ENCODE measurements at places on chromosomes 4 and X.
A peak's percentile ranks its signal among the peaks of the same experiment; 100 is the strongest.

DNA sequence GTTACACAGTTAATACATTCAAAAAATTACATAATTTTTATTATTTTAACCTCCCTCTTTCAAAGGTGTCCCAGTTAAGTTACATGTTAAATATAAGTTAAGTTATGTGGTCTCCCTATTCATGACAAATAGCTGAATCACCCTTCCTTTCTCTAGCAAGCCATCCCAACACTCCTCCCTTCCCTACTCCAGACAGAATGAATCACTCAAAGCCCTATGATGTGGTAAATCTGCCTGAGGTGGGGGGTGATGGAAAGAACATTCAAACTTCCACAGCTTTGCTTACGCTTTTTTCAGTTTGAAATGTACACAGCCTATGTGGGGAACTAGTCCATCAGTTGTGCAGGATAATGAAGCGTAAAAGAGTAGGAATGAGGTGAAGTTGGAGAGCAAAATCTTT is 90.2 kb downstream of the CXCL13 start:
- H3K27ac ChIP-seq: no peak overlapping the region
- no peak overlapping the region for H3K4me3 ChIP-seq
- no peaks in the 10 kb centered on the region for H3K27me3 ChIP-seq
- H3K36me3 ChIP-seq: no peaks in the 10 kb centered on the region

DNA sequence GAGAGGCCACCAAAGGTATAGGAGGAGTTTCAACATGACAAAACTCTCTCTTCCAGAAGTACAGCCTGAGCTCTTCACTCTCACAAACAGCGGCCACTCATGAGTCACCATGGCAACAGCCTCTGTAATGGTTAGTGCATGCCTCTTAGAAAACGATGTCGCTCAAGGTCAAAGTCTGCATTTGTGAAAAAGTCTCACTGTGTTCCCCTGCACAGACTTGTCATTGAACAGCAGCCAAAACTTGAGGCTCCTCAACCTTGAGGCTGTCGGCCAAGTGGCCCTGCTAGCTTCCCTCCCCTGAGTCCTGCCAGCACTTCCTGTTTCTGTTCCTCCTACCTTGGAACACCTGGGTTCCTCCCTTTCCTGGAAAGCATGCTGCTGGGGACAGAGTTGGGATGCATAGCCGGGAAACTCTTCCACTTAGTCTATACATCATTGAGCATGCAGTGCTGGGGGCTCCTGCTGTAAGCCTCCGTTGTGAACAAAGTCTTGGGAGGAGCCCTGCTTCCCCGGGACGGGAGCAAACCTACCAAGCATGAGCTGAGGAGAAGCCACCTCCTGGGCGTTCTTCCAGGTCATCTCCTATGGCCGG is 66.6 kb downstream of the ING2 start:
- no peaks in the 10 kb centered on the region for H3K4me1 ChIP-seq
- no peak overlapping the region for H3K27ac ChIP-seq
- no peaks in the 10 kb centered on the region for H3K36me3 ChIP-seq
- DNase-seq: no peak
- H3K27me3 ChIP-seq: no peaks in the 10 kb centered on the region
- H3K4me3 ChIP-seq: no peak overlapping the region

DNA sequence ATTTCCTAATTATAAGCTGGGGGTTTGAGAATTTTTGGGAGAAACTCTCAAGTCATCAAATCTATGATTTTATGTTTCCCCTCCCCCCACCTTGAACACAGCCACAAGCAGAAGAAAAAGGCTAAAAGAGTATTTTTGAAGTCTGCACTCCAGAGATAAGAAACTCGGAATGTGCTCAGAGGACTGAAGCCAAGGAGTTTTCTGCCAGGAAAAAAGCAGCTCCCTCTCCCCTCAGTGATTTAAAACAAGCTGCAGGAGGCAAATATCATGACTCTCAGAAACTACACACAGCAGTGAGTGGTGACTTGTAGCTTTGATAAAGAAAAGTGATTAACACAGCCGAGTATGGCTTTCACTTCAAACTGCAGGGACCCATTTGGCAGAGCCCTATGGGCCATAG is 800.2 kb upstream of the FTHL17 start:
- no peak overlapping the region for H3K27ac ChIP-seq
- no peaks in the 10 kb centered on the region for H3K27me3 ChIP-seq
- H3K36me3 ChIP-seq: no peaks in the 10 kb centered on the region
- H3K4me1 ChIP-seq: no peaks in the 10 kb centered on the region

DNA sequence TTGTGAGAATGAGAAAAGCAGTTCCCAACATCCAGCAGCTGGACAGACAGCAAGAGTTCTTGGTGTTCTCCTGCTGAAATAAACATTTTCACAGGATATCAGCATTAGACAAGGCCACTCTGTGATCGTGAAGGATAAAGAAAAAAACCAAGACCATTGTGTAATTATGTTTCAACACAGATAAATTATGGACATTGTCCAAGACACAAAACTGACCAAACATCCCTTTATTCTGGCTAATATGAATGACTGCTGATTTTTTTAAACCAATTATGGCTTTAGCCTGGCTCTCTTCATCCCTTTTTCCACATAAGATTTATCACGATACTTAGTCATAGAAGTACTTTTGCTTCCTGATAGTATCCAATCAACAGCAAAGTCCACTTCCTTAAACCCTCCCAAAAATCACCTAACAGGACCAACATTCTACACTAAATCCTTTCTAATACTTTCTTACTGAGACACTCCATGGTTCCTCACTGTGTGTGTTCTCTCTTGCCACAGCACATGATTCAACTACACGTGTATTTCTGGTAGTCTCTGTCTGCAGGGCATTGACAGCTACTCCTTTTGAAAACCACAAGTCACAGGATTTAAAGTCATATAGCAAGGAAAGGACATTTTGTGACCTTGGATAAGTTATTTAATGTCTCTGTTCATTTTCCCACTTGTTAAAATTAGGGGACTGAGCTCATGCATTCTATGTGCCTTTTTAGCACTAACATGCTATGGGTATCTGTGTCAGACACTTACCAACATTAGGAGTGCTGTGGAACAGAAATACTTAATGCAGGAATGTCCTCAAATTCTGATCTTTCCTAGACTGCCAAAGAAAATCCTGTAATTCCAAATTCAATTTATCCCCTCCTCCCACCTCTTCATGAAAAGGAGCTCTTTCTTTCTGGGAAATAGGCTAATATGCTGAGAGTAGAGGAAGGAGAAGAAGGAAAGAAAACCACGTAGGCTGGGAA is 137.2 kb upstream of the PGRMC2 start:
- H3K27ac ChIP-seq: no peak overlapping the region
- no peaks in the 10 kb centered on the region for H3K36me3 ChIP-seq
- DNase-seq: no peak
- no peaks in the 10 kb centered on the region for H3K27me3 ChIP-seq

DNA sequence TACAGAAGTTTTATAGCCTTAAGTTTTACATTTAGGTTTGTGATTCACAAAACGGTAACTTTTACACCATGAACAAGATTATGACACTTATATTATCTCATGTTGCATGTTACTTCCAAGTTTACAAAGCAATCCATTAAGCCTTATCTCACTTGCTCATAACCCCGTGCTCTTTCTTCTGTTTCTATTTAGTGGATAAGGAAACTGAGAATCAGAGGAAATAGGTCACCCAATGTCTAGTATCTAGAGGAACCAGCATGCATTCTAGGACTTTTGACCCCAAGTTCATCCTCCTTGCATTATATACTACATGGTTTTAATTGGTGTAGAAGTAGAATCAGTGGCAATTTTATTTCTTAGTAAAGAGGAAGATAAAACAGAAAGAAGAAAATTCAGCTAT is 67.0 kb upstream of the ANXA3 start:
- DNase-seq: no peak
- H3K27me3 ChIP-seq: no peaks in the 10 kb centered on the region
- no peaks in the 10 kb centered on the region for H3K4me1 ChIP-seq
- H3K36me3 ChIP-seq: no peaks in the 10 kb centered on the region
- H3K4me3 ChIP-seq: no peak overlapping the region
- no peak overlapping the region for H3K27ac ChIP-seq

DNA sequence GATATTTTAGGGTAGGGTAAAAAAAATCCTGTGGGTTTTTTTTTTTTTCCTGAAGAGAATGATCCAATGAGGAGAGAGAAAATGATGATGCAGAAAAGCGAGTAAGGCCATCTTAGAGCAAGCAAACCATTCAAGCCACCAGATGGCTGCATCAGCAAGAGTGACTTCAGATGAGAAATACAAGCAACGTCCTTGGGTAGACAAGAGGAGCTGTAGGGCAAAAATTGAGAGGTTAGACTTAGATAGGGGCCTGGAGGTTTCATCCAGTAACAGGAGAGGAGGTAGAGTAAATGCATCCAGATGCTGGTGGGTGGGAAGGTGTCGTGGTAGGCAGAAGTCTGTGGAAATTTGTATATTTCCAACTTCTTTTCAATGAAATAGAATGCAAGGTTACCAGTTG is 14.6 kb downstream of the FTHL17 start:
- H3K27me3 ChIP-seq: no peaks in the 10 kb centered on the region
- no peak overlapping the region for H3K27ac ChIP-seq
- no peaks in the 10 kb centered on the region for H3K36me3 ChIP-seq
- H3K4me3 ChIP-seq: no peak overlapping the region

- H3K27ac ChIP-seq: no peak overlapping the region
- H3K27me3 ChIP-seq: no peaks in the 10 kb centered on the region
- no peak for DNase-seq
- no peaks in the 10 kb centered on the region for H3K36me3 ChIP-seq
Observed at GRCh38 chr4:25938366-25938765, 24.3 kb downstream of the SMIM20 start.

- DNase-seq: no peak
- H3K27ac ChIP-seq: no peak overlapping the region
- no peak overlapping the region for H3K4me3 ChIP-seq
- H3K4me1 ChIP-seq: no peaks in the 10 kb centered on the region
- H3K36me3 ChIP-seq: no peaks in the 10 kb centered on the region
Observed at GRCh38 chrX:14564058-14564457, 34.7 kb downstream of the GLRA2 start.

GRCh38 chr4:163611784-163612445 is 117.4 kb downstream of the TMA16 start:
- H3K4me3 ChIP-seq: no peak overlapping the region
- no peaks in the 10 kb centered on the region for H3K4me1 ChIP-seq
- peak overlapping the region; percentile 18 for H3K27ac ChIP-seq
- H3K27me3 ChIP-seq: no peaks in the 10 kb centered on the region
- no peak for DNase-seq
- H3K36me3 ChIP-seq: no peaks in the 10 kb centered on the region

DNA sequence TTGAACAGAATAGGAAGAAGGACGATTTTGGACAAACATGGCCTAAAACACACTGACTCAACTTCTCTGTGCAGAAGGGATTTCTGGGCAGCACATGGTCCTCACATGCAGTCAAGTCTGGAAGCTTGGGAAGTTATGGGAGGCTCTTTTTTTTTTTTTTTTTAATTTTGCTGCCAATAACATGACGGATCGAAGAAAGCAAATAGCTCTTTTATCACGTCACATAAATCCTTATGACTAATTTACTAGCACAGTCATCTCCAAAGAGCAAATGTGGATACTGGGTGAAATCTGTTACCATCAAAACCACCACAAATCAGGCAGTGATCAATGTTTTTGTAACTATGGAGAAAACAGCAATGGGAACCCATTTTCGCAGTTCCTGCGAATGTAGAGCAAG is 193.3 kb upstream of the FAM9B start:
- H3K4me1 ChIP-seq: no peaks in the 10 kb centered on the region
- no peak overlapping the region for H3K27ac ChIP-seq
- no peaks in the 10 kb centered on the region for H3K27me3 ChIP-seq
- no peaks in the 10 kb centered on the region for H3K36me3 ChIP-seq
- H3K4me3 ChIP-seq: no peak overlapping the region

GRCh38 chrX:15566244-15566643 is 34.5 kb downstream of the ACE2 start:
- no peaks in the 10 kb centered on the region for H3K36me3 ChIP-seq
- no peak overlapping the region for H3K4me3 ChIP-seq
- H3K27me3 ChIP-seq: no peaks in the 10 kb centered on the region
- DNase-seq: no peak
- H3K27ac ChIP-seq: no peak overlapping the region

- no peak overlapping the region for H3K4me3 ChIP-seq
- H3K36me3 ChIP-seq: no peaks in the 10 kb centered on the region
- no peak for DNase-seq
- no peaks in the 10 kb centered on the region for H3K27me3 ChIP-seq
Observed at GRCh38 chr4:55609393-55609866, 17.4 kb upstream of the PDCL2 start.

GRCh38 chrX:1249101-1249887 is 19.3 kb upstream of the CSF2RA start:
- H3K4me1 ChIP-seq: peaks cover 9% of the 10 kb centered on the region
- no peaks in the 10 kb centered on the region for H3K27me3 ChIP-seq
- peak overlapping the region; percentile 20 for H3K4me3 ChIP-seq

GRCh38 chr4:15162465-15163283 is 160.4 kb downstream of the CPEB2 start:
- no peak overlapping the region for H3K27ac ChIP-seq
- H3K4me3 ChIP-seq: no peak overlapping the region
- no peaks in the 10 kb centered on the region for H3K27me3 ChIP-seq
- H3K4me1 ChIP-seq: no peaks in the 10 kb centered on the region

GRCh38 chr4:185426960-185427688 is 1.4 kb upstream of the UFSP2 start:
- H3K4me1 ChIP-seq: peaks cover 10% of the 10 kb centered on the region
- no peak overlapping the region for H3K27ac ChIP-seq
- H3K36me3 ChIP-seq: no peaks in the 10 kb centered on the region
- H3K27me3 ChIP-seq: no peaks in the 10 kb centered on the region
- H3K4me3 ChIP-seq: no peak overlapping the region
- DNase-seq: no peak

DNA sequence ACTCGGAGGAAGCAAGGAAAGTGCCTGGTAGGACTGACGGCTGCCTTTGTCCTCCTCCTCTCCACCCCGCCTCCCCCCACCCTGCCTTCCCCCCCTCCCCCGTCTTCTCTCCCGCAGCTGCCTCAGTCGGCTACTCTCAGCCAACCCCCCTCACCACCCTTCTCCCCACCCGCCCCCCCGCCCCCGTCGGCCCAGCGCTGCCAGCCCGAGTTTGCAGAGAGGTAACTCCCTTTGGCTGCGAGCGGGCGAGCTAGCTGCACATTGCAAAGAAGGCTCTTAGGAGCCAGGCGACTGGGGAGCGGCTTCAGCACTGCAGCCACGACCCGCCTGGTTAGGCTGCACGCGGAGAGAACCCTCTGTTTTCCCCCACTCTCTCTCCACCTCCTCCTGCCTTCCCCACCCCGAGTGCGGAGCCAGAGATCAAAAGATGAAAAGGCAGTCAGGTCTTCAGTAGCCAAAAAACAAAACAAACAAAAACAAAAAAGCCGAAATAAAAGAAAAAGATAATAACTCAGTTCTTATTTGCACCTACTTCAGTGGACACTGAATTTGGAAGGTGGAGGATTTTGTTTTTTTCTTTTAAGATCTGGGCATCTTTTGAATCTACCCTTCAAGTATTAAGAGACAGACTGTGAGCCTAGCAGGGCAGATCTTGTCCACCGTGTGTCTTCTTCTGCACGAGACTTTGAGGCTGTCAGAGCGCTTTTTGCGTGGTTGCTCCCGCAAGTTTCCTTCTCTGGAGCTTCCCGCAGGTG is 637 bp downstream of the AR start:
- DNase-seq: no peak
- peak overlapping the region; percentile 79 for H3K27ac ChIP-seq
- H3K4me3 ChIP-seq: peak overlapping the region; percentile 68
- no peaks in the 10 kb centered on the region for H3K36me3 ChIP-seq
- H3K4me1 ChIP-seq: no peaks in the 10 kb centered on the region

GRCh38 chr4:111283066-111283677 is 660.3 kb upstream of the PITX2 start:
- H3K36me3 ChIP-seq: no peaks in the 10 kb centered on the region
- H3K4me1 ChIP-seq: no peaks in the 10 kb centered on the region
- no peak overlapping the region for H3K27ac ChIP-seq
- no peak for DNase-seq
- no peak overlapping the region for H3K4me3 ChIP-seq

All from ascending aorta (tissue), 2 donors.